ENCODE measurements at places on chromosomes 4 and X.

DNA sequence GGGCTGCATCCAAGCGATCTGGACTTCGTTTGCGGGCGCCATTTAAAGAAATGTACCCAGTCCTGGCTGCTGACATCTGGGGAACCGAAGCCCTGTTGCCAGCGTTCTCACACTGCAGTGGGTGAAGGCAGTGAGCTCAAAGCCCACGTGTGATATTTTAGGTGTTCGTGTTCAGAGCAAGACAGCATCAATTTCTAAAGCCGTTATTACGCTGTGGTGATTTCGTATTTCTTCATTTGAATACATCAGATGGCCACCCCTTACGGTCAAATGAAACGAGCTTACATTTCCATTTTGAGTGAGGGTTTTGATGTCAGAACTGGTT is 376 bp upstream of the C4orf36 start:
- no peak for DNase-seq

DNA sequence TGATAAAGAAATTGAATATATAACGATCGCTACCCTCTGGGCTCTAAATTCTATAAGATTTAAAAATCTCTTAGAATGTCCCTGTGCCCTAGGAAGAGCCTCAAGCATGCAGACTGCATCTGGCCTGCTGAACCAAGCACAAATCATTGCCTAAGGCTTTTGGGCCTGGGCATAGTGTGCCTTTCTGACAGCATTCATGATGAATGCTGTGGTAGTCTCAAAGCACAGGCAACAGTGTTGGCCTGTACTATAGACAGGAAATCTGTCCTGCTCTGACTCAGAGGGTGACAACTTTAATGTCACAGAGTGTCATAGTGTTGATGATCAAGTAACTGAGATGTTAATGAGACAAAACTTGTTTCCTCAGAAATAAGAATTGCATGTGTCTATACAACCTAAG is 717.3 kb downstream of the STIM2 start:
- no peak for DNase-seq

DNA sequence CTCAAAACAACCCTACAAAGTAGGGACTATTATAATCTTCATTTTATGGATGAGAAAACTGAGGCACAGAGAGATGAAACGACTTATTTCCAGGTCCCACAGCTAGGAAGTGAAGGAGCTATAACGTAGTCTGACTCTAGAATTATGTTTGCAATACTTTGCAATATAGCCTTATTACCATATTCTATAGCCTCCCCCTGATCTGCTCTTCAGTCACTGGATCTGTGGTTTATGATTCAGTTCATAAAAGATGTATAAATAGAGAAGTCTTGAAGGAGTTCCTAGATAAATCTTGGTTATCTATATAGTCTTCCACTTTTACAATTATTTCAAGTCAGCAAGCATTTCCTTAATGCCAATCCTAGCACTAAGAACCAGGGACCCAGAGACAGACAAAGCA is 57.5 kb downstream of the OPHN1 start:
- no peak for DNase-seq

DNA sequence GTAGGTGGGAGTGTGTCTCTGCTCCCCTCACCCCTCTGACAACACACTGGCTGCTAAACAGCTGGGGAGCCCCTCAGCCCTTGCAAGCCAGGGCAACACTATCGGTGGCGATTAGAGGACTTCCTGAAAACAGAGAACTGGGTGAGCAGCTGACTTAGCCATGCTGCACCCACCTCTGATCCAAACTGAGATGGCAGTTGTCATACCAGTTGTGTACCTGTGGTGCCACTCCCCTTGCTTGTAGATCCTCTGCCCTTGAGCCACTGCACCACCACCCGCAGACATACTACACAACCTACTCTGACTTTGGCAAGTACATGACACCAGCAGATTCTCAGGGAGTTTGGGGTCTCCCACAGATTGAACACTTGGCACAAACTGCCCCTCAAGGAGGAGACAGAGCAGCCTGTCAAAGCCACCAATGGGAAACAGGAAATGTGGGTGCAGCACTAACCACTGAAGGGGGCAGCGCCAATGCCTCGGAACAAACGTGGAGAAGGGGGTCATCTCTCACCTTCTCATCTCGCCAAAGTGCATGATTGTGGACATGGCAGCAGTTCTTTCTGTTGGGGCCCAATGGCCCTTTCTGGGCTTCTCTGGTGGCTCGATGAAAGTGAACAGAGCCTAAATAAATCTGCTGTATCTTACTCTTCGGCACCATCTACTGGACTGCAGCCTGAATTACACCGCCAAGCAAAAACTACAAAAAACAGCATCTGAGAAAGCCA is 119.8 kb downstream of the NEK1 start:
- DNase-seq: no peak

GRCh38 chr4:182286035-182286434 is 42.8 kb downstream of the TENM3 start:
- DNase-seq: no peak

DNA sequence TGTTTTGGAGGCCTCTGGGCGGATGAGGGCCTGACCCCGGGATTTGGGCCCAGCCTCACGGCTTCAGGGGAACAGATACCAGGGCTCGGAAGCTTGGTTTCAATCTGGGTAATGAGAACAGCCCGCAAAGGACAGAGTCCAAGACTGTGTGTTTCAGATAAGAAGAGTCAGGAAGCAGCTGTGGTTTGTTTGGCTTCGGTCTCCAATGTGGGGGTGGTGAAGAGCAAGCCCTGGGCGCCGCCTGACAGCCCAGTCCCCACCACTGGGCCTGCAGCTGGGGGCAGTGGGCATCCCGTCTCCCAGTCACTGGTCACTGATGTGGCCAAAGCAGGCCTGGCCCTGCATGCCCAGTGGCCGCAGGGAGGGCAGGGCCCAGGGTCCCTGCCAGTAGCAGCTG is 9.1 kb downstream of the WFS1 start:
- DNase-seq: no peak

- DNase-seq: no peak
Measured at GRCh38 chr4:111937368-111937767, 207.9 kb upstream of the FAM241A start.

GRCh38 chr4:17066972-17067371 is 168.5 kb upstream of the LDB2 start:
- no peak for DNase-seq

DNA sequence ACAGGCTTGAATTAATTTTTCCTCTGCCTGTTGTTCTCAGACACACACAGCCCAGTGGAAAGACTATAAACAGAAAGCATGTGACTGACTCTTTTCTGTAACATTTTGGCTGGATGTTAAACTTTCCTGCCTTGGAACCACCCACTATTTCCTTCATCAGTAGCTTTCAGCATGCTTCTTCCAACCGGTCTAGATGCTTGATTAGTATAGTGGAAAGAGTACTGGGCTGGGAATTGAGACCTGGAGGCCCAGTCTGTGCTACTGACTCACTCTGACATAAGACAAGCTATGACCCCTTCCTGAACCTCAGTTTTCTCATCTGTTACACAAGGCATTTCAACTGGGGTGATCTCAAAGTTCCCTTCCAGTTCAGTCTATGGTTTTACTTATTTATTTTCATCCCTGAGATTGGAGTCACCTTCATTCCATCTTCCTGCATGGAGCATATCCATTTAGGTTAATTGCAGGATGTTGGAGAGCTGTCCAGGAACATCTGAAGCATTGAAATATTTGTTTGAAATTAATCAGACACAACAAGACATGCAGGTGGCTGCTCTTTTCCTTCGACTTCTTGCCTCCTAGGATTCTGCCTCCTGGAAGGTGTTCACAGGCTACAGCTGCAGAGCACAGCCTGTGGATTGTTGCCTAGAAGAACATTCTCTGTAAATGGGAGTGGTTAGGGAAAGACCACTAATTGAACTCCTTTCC is 173.4 kb downstream of the RTL9 start:
- DNase-seq: no peak

- no peak for DNase-seq
Measured at GRCh38 chrX:153688071-153688470, 345 bp downstream of the SLC6A8 start.

DNA sequence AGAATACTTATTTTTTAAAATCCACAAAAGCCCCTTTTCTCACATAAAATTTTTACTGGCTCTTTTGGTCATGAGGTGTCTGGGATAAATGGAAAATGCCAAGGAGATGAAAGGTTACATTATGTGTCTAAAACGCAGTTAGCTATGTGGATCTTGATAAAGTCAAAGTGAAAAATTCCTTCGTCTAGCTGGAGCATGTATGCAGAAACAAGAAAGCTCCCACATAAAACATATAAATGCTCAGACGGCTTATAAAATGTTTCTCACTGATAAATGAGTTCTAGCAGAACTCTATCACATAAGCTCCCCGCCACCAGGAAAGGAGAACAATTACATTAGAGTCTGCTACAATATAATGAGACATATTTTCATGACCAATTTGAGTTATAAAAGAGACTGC is 83.8 kb downstream of the TBC1D9 start:
- no peak for DNase-seq

DNA sequence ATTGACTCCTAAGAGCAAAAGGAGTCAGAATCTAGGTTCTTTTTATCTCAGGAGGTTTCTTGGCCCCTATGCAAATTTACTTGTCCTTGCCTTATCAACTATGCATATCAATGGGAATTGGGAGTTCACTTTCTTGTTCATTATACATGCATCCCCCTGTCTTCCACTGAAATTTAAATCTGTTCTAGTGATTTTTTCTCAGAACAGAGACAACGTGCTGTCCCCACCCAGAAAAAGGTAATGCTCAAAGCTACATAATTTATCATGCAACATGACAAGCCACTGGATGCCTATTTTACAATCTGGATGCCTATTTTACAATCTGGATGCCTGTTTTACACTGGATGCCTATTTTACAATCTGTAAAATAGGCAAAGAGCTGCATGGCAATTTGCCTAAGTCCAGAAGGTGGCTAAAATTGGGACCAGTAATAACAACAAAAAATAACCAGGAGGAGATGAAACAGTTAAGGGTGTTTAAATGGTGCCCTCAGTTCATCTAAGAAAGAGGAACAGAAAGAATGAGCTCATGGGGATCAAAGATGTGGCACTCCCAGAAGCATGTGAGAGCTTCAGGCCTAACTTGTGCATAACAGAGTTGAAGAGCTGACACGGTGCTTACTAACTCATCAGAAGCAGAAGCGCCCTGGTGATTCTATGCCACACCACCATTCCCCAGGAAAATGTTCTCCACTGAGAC is 537.8 kb upstream of the BOD1L1 start:
- no peak for DNase-seq

GRCh38 chr4:167885872-167886271 is 206.5 kb upstream of the ANXA10 start:
- DNase-seq: no peak

DNA sequence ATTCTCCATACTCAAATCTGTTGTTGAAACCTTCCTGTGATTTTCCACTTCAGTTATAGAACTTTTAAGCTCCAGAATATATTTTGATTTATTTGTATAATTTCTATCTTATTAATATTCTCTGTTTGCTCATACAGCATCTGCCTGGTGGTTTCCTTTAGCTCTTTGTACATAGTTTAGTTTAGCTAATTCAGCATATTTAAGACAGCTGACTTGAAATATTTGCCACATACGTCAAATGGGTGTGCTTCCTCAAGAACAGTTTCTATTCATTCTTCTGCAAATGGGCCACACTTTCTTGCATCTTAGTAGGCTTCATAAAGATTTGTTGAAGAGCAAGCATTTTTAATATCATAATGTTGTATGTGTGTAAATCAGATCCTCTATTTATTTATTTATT is 101.8 kb downstream of the MAGEC1 start:
- DNase-seq: no peak

DNA sequence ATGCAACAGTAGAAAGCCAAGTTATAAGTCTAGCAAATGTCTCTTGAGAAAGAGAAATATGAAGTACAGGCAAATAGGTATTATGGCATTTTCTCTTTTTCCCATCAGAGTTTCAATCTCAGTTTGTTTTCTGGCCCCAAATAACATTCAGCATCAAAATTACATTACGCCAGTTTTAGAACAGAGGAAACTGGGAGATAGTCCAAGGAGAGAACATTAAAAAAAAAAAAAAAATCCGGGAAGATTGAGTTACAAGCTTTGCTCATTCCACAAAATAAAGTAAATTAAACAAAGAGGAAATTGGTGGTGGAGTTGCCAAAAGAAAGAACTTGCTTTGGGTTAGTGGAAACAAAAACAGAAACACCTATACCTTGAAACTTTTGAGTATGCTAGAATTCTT is 50.4 kb upstream of the IL13RA2 start:
- DNase-seq: no peak

DNA sequence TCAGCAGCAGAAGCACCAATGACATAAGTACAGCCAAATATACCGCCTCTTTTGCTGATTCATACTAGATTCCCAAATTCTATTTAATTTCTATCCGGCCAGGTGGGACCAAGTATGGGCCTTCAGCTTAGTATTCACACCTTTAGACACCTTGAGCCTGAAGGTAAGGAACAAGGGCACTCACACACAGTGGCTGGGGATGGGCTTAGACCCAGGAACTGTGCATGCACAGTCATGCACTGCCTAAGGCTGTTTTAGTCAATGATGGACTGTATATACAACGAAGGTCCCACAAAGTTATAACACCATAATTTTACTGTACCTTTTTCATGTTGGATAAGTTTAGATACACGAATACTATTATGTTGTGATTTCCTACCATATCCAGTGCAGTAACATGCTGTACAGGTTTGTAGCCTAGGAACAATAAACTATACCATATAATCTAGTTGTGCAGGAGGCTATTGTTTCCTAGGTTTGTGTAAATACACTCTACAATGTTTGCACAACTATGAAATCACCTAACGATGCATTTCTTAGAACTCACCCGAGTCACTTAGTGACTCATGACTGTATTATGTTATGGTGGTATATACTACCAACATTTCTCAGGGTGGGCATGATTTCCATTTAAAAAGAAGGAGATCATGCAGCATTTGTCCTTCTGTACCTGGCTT is 9.7 kb upstream of the CLNK start:
- no peak for DNase-seq

- no peak for DNase-seq
Measured at GRCh38 chrX:144683247-144683646, 564.1 kb upstream of the SPANXN1 start.

GRCh38 chrX:76184276-76184675 is 11.4 kb downstream of the PBDC1 start:
- DNase-seq: no peak

DNA sequence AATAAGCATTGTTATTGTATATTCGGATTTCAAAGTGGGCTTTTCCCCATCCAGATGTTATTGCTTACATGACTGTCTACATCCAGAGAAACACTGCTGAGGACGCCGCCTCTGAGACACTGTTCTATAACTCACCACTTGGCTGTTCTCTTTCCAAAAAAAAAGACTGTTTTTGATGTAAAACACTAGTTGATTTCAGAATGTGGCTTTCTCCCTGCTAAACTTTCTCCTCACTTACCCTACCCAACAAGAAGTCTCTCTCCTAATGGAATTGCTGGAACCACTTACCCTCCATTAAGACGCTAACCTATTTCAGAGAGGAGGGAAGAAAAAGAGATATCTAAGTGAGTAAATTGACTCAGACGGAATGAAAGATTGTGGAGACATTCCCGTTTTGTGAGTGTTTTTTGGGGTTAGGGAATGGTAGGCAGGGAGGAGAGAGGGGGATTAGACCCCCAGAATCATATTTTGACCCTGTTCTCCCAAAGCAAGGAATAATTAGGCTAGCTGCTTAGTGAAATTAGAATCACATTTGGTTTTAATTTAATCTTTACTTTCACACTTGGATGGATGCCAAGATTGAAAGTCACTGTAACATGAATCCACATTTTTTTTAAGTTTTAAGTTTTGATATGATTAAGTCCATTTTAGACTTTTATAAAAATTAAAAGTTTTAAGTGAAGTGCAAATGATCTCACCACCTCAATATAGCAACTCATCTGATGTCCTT is 174.9 kb downstream of the CHIC2 start:
- DNase-seq: no peak

GRCh38 chrX:26026179-26026578 is 112.0 kb upstream of the MAGEB18 start:
- DNase-seq: no peak

All from activated CD8-positive, alpha-beta memory T cell treated with anti-CD3 and anti-CD28 coated beads for 4 hours (primary cell).